ENCODE measurements at places on chromosomes 3 and 15.

DNA sequence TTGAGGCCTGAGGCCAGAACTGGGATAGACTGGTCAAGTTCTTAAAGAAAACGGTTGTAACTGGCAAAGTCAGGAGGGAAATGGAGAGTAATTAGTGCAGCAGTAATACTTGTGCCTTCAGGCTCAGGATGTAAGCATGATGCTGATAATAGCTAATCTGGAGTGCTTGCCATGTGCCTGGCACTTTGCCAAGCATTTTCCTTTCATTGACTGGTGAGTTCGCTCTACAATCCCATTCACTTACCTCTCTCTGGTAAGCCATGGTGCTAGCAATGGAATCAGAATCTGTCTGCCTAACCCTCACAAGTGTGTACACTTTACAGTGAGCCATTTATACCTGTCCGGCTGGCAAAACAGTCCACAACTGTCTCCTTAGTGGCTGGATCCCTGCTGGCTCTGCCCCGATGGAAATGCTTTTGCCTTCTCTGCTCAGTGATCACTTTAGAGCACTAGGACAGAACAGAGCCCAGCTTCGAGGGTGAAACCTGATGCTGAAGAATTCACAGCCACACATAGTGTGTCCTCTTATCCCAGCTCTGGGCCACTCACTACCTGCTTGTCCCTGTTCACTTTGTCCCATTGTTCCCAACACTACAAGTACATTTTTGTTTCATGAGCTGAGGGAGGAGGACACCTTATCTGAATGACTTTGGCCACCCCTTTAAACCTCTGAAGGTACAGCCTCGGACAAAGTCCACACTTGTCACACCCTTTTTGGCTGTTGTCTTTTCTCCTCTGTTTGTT, 10.3 kb downstream of the CHP1 start:
- peak; percentile 40 for DNase-seq

DNA sequence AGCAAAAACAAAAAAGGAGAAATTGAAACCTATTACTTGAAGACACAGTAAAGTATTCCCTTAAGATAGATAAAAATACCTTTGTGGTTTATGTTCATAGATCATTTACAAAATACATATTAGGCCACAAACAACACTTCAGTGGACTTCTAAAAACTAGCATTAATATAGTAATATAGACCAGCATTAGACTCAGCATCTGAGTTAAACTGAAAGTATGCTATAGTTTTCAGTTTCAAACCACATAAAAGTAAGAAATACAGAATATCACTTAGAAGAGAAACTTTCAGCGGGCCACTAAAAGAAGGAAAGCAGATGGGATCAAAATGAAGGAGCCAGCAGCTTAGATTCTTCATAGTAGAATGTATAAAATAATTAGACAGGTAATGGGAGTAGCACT, 86.6 kb downstream of the MSL2 start:
- no peak for DNase-seq

DNA sequence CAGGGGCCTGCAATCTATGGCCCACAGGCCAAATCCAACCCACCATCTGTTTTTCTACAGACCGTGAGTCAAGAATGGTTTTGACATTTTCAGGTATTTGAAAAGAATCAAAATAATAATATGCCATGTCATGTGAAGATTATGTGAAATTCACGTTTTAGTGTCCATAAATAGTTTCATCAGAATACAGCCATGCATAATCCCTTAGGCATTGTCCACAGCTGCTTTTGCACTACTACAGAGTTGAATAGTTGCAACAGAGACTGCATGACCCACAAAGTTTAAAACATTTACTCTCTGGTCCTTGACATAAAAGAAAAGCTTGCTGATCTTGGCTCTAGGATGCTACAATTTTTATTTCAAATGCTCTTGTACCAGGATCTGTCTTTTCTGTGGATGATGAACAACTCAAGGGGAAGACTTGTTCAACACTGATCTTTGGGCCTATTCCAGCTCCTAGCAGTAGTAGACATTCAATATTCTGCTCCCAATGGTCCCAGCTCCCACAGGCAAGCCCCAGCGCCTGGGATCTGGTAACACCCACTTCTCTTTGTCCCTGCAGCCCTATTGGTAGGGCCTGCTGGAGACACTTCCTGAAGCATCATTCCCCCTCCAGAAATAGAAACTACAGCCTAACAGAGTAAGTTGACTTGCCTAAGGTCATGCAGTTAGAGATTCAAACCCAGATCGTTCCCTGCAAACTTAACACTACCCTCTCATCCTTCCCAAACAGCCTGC, 76.9 kb downstream of the MRPL46 start:
- no peak for DNase-seq

GRCh38 chr3:69861556-69861955, 122.3 kb downstream of the MITF start:
- no peak for DNase-seq

GRCh38 chr3:66386925-66387650, 113.7 kb downstream of the LRIG1 start:
- DNase-seq, result no peak

- DNase-seq, result peak; percentile 93
These were observed 1026.2 kb upstream of the NR2F2 start for GRCh38 chr15:95304151-95304946.

DNA sequence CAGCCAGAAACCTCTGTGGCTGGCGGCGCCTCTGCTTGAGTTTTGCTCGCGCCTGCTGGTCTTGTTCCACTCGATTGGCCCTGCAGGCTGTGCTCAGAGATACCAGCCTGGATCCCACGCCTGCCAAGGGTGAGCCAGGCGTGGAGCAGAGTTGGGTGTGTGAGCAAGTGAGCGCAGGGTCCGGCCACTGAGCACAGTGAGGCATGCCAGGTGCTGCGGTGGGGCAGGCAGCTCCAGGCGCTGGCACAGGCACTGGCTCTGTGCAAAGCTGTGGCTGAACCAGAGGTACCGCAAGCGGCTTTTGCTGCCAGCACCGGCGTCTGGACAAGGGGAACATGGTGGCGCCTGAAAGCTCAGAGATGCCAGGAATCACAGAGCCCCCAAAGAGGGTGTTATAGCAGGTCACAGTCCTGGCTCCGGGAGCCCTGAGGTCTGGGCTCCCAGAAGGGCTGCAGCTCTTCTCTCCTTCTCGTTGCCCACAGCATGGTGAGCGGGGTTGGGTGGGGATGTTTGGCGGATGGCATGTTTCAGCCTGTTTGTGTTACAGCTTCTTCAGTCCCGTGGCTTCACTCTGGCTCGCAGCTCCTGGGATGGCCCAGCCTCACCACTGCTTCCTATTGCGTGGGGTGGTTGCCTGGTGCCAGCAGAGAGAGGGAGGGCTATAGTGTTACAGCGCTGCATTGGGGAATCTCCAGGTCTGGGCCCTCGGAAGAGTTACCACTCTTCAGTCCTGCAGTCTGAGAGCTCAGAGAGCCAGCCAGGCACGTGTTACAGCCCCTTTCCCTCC, 73.9 kb downstream of the NR1D2 start:
- DNase-seq, result no peak

- DNase-seq, result peak; percentile 72
These were observed 9.9 kb downstream of the THSD4 start for GRCh38 chr15:71124937-71125790.

GRCh38 chr3:134852132-134852531, 57.1 kb downstream of the EPHB1 start:
- no peak for DNase-seq

GRCh38 chr3:160129459-160130061, 95.7 kb upstream of the C3orf80 start:
- peak; percentile 34 for DNase-seq

DNA sequence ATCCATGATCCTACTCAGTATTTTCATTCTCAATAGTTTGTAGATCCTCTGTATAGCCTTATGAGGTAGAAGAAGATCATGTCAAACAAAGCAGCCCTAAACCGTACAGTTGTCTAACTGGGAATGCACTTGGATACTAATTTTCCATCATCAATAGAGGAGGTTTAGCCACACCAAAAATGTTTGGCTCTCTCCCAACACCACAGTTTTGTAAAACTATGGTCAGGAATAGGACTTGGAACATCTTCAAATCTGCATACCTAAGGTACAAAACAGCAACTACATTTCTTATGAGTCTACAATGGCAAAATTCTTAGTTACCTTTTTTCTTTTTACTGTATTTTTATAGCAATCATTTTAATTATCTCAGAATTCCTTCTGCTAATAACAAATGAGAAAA, 1001.6 kb downstream of the ROBO2 start:
- peak; percentile 5 for DNase-seq

DNA sequence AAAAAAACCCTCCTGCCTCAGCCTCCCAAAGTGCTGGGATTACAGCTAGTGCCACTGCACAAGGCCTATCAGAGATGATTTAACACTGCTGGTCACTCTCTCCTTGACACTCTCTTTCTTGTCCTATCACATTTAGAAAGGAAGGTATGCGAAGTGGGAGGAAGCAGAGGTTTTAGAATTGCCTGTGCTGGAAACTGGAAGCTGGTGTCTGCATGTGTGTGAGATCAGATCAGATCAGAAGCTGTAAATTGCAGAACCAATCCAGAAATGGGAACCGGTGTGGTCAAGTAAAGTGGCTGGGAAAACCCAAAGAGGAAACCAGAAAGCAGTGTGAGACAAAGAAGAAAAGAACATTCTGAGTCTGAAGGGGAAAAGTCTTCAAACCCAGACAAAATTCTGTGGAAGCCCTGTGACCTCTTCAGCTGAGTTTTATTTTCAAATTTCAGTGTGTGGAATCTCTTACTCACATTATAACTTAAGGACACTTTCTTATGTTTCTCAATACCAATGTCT, 2.8 kb downstream of the EFHB start:
- DNase-seq, result no peak

DNA sequence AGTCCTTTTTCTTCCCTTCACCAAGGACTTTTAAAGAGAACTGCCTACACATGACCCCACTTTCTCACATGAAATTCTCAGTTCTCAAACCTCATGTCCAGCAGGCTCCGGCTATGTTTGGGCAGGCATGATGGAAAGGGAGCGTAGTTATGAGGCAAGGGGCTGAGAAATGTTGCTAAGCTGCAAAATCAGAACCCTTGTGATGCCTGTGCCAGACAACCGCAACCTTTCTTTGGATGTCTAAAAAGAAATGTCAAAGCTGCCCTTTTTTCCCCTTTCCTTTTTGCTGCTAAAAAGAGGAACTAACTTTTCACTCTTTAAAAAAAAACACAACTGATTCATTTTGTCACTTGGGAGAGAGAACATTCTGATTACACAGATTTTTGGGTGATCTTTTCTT, 19.2 kb downstream of the GNB4 start:
- peak; percentile 21 for DNase-seq

GRCh38 chr3:33334364-33334763, 57.1 kb downstream of the FBXL2 start:
- DNase-seq, result no peak
